ENCODE measurements at places on chromosomes 1 and 21.
A peak's percentile ranks its signal among the peaks of the same experiment; 100 is the strongest.

GRCh38 chr21:34971656-34972055 is 77.4 kb downstream of the RUNX1 start:
- no peak for DNase-seq

DNA sequence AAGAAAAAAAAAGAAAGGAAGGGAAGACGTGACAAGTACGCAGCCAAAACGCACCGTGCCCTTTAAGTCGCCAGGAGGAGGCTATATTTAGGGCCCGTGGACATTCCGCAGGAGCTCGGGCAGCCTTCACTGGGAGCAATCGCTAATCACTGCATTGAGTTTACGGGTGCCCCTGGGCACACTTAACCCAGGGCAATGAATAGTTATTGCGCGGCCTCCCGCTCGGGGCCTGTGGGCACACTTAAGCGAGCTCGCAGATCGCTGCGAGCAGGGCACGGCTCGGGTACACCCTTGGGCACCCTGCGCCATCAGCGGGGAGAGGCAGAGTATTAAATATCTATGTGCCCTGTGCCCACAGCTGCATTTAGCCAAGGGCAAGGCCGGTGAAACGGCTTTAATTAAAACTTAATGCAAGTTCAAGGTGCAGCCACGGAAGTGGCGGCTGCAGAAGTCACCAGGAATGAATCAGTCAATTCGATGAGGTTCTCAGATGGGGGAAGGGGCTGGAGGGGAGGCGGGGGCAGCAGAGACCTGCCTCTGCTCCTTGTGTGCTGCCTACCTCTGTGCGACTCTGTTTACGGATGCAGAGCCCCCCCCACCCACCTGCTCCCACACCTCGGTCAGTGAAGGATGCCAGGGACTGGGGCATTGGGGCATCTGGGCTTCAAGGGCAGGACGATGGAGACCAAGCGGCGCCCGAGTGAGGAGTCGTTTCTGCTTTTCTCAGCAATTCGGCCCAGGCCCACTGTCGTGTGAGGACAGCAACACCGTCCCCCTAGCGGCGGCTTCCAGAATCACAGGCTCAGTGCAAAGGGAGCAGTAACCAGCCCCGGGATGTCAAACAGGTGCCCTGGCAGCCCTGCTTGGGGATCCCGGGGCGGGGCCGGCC is 51.8 kb upstream of the TARDBP start:
- DNase-seq, result peak; percentile 66

- peak; percentile 82 for DNase-seq
Observed at GRCh38 chr1:59186656-59187055, 110.2 kb upstream of the FGGY start.

DNA sequence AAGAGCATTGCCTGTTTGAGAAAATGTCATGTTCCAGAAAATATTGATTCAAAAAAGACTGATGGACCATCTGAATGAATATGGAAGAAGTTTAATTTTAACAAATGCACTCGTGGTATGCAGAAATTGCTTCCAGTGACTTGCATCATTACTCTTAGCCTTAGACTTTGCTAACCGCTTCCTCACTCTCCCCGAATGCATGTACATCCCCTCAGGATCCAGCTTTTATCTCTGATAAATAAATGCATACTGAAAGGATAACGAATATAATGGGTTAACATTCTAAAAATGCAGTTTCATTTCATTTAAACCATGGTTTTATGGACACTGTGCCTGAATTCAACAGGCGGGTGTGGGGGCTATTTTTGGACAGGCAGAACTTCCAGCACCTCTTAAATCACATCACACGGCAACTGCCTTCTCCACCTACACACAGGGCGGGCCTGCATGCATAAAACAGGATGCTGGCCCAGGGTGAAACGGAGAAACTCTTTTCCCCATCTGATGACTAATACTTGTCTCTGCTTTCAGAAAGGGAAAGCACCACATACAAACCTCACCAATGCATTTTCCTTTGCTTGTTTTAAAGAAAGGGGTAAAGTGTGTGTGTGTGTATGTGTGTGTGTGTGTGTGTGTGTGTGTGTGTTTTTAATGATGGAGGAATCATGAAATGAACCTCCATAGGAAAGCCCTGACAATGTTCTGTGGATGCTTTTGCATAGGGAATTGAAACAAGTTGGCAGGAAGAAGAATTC is 48.7 kb downstream of the SPAG17 start:
- peak; percentile 89 for DNase-seq
